SJSA1 (cell line): ENCODE measurements at places on chromosomes 7 and 10.

DNA sequence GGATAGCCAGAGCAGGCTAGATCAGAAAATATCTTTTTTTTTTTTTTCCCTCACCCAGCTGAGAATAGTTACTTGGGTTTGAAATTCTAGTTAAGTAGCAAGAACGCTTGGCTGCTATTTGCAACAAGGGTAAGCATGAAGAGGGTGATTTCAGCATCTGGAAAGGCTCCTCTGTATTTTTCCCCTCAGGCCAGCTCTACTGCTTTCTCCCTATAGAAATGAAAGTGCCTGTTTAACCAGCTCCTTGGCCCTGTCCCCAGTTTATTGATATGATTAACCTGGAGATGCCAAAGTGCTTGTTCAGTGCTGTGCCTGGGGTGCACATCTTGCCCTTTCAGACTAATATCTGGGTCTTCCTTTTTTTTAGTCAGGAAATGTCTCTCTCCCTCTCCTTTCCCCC is 37.1 kb downstream of the AP3M1 start:
- no peak overlapping the region for H3K27ac ChIP-seq
- no peak overlapping the region for H3K4me3 ChIP-seq
- no peaks in the 10 kb centered on the region for H3K27me3 ChIP-seq

- no peak overlapping the region for H3K27ac ChIP-seq
- DNase-seq: no peak
- H3K4me3 ChIP-seq: no peak overlapping the region
- H3K27me3 ChIP-seq: no peaks in the 10 kb centered on the region
These were observed 276.9 kb downstream of the BAMBI start for GRCh38 chr10:28954211-28954610.

GRCh38 chr10:78351809-78352208 is 318.1 kb downstream of the RPS24 start:
- DNase-seq: no peak
- H3K36me3 ChIP-seq: no peaks in the 10 kb centered on the region
- H3K4me3 ChIP-seq: no peak overlapping the region

GRCh38 chr7:37342688-37343471 is 105.8 kb downstream of the ELMO1 start:
- H3K4me1 ChIP-seq: no peaks in the 10 kb centered on the region
- no peak for DNase-seq
- H3K27me3 ChIP-seq: no peaks in the 10 kb centered on the region; the same call in none of the 2 replicates
- no peaks in the 10 kb centered on the region for H3K36me3 ChIP-seq

DNA sequence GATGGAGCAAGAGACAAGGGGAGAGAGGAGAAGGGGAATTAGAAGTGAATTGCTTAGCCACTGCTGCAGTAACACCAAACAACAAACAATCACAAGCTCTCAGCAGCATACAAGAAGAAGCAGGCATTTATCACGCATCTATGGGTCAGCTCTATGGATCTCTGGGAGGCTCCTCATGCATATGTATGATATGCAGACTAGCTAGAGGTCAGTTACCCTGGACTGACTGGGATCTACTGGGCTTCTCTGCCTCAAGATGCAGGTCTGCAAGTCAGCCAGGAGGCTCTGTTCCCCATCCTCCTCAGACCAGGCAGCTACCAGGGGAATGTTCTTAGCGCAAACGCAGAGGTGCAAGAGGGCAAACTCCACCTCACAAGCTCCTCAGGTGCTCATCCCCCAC is 64.7 kb upstream of the SEM1 start:
- no peak for DNase-seq
- H3K27me3 ChIP-seq: no peaks in the 10 kb centered on the region
- H3K4me1 ChIP-seq: no peaks in the 10 kb centered on the region
- H3K36me3 ChIP-seq: no peaks in the 10 kb centered on the region
- H3K27ac ChIP-seq: no peak overlapping the region

GRCh38 chr7:137870684-137871083 is 23.9 kb upstream of the DGKI start:
- no peaks in the 10 kb centered on the region for H3K27me3 ChIP-seq
- H3K4me1 ChIP-seq: peaks cover 31% of the 10 kb centered on the region
- H3K36me3 ChIP-seq: peaks cover 11% of the 10 kb centered on the region
- no peak for DNase-seq
- no peak overlapping the region for H3K4me3 ChIP-seq
